ENCODE measurements at places on chromosomes 6 and 20.

- DNase-seq: no peak
These were observed 116.7 kb downstream of the SULF2 start for GRCh38 chr20:47668313-47669151.

GRCh38 chr20:45346291-45346718 lies 1.9 kb downstream of the SDC4 start:
- DNase-seq: no peak

DNA sequence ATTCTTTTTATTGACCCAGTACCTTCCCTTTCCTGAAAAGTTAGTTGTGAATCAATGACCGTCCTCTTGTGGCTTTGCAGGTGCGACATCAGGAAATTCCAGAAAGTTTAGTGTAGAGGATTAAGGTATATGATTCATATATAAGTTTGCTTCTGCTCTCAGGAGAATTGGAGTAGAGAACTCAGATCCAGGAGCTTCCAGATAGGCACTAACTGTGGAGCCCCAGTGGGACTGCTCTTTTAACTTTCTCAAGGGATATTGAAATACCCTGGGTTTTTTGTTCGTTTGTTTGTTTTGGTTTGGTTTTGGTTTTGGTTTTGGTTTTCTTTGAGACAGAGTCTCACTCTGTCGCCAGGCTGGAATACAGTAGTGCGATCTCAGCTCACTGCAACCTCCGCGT lies 9.5 kb downstream of the TAAR2 start:
- no peak for DNase-seq

GRCh38 chr6:138681627-138682026 lies 91.9 kb upstream of the CCDC28A start:
- DNase-seq: no peak

- DNase-seq: no peak
These were observed 191.9 kb downstream of the BCAS1 start for GRCh38 chr20:53878262-53879047.

GRCh38 chr20:59004493-59004762 lies 2.6 kb downstream of the CTSZ start:
- DNase-seq: no peak

GRCh38 chr6:158803733-158804143 lies 15.4 kb downstream of the EZR start:
- DNase-seq: no peak

DNA sequence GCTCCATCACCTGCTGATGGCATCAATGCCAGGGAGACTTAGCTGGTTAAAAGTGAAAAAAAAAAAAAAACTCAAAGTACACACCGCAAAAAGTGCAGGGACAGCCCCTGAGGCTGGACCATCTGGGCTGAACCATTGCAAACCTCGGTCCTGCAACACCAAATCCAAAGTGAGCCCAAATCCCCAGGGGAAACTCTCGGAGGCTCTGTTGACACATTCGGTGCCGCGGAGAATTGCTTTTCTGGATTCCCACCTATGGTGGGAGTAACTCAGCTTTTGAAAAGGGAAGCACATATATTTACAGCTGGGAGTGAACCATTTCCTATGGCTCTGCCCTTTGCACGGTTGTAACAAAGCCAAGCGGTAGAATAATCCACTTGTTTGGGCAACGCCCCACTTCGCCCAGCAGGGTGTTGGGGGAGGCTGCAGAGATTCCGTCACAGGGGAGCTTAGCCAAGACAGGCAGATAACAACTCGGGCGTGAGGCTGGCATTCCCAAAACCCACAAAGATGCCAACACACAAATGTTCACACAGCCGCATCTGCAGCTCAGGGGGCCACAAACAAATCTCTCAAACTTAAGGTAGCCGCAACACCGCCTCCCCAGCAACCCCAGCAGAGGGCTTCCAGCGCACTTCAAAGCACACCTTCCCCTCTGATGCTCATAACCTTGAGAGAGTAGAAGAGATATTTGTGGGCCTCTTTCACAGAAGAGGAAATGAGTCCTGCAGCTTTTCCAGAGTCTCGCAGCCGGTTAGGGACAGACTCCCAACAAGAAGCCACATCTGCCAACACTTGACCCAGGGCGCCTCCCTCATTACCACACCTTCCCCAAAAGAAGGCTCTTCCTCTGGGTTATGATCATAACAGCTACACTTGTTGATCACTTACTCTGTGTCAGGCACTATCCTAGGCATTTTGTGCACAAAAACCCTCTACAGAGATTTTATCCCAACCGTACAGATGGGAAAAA lies 11.4 kb downstream of the ZC3H12D start:
- no peak for DNase-seq
